Activated naive CD4-positive, alpha-beta T cell treated with Interleukin-2 at 50 U/mL for 16 hours (primary cell): ENCODE measurements at places on chromosomes 6 and 20.
A peak's percentile ranks its signal among the peaks of the same experiment; 100 is the strongest.

- DNase-seq = no peak
Observed at GRCh38 chr20:61763740-61764400, 301.8 kb downstream of the TAF4 start.

DNA sequence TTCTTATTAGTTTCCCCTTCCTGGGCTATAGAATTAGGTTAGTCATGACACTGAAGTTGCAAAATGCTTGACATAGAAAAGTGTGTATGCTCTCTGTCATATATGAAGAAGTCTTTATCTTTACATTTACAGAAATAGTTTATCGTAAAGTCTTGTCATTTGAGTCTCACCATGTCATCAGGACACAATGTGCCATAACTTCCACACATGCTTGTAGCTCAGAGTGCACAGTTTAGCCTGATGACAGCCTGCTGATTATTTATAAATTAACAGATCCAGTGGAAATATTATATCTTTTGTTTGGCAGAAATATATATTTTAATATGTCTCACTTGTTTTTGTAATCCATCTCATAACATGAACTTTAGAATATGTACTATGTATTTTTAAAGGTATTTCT lies 286.9 kb upstream of the QKI start:
- no peak for DNase-seq

DNA sequence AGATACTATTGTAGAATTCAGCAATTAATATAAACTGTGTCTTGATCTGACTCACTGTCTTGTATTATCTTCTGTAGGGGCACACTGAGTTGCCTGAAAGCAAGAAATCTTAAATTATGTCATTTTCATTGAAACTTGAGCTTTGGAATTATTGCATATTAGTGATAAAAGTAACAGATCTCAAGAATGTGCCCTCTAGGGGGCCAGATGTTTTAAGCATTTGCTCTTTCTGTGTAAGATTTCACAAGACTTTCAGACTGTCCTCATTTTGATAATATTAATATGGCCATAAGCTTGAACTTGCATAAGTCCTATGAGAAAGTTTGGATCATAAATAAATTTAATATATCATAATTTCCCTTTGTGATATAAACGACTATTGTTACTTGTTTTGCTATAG lies 55.5 kb upstream of the MYO6 start:
- no peak for DNase-seq

DNA sequence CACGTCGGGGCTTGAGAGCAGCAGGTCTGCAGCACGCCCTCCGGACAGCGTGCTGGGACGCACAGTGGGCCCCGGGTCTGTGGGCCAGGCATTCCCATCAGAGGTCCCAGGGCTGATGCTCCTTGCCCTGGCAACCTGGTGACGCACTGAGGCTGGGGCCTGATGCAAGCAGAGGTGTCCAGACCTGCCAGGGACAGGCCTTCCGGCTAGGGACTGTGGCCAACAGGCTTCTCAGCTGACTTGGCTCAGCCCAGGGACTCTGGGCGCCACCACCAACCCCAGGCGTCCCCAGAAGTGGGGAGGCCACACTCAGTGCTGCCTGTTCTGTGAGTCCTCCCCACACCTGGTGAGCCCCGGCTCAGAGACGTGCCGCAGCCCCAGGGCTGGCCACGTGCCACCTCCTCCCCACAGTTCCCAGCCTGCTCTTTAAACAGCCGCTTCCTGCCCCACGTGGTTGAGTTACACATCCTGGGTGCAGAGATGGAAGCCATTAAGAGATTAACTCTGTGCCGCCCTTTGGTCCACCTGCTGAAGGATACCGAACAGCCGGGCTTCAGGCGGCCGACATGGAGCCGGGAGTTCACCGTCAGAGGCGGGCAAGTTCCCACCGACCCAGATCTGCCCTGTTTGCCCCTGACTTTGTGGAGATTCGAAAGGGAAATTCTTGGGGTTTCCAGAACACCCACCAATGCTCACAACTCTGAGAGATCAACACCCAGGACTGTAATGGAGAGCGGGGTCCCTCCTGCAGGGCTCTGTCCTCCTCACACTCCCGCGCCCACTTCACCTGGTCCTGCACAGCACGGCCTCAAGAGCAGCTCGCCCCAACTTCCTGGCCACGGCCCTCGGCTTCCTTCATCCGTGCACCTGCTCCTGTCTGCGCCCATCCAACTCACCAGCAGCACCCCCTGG lies 37.6 kb upstream of the ZBP1 start:
- DNase-seq = peak; percentile 21

DNA sequence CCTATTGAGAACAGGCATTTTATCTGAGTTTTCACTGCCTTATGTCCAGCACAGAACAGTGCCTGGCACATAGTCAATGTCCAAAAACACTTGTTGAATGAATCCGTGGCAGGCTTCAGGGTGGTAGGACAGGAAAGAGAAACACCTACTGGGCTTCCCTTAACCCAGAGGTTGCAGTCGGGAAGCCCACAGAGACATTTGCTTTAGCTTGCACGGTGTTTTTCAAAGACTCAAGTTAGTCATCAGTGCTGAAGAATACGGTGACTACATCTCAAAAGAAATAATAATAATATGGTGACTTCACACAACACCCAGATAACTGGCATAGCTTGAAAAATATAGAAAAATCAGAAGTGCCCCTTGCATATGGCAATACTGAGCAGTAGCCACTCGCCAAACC lies 160.4 kb downstream of the CD83 start:
- no peak for DNase-seq

DNA sequence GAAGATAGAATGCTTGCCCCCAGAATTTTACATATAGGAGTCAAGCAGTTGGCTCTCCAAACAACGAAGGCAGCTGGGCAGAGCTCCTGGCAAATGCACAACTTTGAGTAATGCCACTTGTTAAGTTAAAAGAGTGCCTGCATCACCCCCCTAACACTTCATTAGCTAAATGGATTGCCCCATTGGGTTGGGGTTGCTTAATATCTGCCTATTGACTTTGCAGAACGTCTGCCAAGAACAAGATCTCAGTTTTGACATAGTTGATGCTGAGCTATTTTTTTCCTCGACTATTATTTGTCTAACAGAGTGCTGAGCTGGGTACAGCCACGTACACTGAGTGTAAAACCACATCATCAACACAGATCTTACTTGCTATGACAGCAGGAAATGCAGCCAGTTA lies 12.1 kb downstream of the ANKRD60 start:
- DNase-seq = no peak

- no peak for DNase-seq
Observed at GRCh38 chr6:154861825-154862224, 128.6 kb downstream of the SCAF8 start.

- peak; percentile 89 for DNase-seq
Observed at GRCh38 chr6:128520436-128521281, at the start of gene PTPRK. Gene PTPRK, minus strand, starts transcription at chr6:128520599. Its CDS starts 241 bp downstream, at chr6:128520358.

DNA sequence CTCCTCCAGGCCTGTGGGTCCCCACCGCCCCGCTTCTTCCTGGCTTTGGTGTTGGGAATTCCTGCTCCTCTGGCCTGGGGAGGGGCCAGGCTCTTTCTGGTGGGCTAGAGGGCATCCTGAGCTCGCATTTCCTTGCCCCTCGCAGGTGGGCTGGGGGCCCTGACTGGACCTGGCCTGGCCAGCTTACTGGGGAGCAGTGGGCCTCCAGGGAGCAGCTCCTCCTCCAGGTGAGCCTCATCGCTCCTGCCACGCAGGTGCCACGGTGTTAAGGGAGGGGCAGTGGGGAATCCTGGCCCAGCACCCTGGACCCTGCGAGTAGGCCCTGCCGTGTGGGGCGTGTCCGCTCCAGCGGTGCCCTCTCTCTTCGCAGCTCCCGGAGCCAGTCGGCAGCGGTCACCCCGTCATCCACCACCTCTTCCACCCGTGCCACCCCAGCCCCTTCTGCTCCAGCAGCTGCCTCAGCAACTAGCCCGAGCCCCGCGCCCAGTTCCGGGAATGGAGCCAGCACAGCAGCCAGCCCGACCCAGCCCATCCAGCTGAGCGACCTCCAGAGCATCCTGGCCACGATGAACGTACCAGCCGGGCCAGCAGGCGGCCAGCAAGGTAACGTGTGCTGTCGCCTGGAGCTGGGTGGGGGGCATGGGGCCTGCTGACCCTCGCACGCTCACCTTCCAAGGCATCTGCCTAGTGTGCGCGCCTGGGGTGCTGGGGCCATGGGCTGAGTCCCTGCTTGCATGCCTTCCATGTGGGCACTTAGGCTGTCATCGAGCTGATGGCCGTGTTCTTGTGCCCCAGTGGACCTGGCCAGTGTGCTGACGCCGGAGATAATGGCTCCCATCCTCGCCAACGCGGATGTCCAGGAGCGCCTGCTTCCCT lies 4.7 kb downstream of the ADRM1 start:
- no peak for DNase-seq

- no peak for DNase-seq
Observed at GRCh38 chr6:99364026-99364425, 14.6 kb upstream of the FAXC start.

GRCh38 chr6:116682334-116682712 lies 1.3 kb downstream of the KPNA5 start:
- DNase-seq = peak; percentile 34

DNA sequence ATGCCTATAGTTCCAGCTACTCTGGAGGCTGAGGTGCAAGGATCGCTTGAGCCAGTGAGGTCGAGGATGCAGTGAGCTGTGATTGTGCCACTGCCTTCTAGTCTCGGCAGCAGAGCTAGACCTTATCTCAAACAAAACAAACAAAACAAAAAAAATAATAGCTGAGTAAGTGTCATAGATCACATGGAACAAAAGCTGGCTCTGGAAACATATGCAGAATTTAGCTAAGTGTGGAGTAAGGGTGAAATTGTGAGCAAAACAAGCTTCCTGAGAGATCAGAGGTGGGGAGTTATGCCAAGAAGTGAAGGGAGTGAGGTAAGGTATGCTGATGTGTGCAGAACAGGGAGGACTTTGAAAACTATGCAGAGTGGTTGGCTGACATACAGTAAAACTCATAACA lies 18.7 kb downstream of the SGK1 start:
- no peak for DNase-seq

- no peak for DNase-seq
Observed at GRCh38 chr20:46240065-46240464, 68.2 kb downstream of the CDH22 start.

GRCh38 chr6:132785936-132786335 lies 12.5 kb downstream of the SLC18B1 start:
- no peak for DNase-seq
